DMS53 (cell line): ENCODE measurements at places on chromosomes 3 and 15.
A peak's percentile ranks its signal among the peaks of the same experiment; 100 is the strongest.

DNA sequence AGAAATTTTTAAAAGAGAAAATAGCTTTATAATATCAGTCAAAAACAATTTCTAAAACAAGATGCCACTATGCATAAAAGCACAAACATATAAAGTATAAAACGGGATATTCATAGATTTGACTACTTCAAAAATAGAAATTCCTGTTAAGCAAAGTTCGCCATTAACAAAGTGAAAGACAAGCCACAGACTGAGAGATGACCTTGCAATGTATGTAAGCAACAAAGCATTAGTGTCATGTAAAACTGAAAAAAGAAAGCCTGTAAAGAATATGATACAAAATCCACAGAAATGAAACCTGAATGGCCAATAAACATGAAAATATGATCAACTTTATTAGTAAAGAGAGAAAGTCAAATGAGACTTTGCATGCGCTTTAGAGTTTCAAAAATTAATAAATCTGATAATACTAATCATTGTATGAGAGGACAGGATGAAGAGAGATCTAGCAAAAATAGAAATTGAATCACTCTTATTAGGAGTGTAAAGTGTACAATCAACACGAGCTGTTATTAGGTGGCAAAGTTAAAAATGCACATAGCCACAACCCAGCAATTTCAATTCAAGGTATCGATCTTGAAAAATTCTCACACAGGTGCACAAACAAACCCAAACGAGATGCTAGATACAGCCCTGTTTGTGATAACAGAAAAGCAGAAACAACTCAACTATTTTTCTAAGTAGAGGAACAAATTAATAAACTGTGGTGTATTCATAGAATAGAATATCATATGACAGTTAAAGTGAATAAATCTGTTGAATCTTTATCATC is 173.6 kb downstream of the MECOM start:
- no peak for DNase-seq

GRCh38 chr3:168362661-168363247 is 267.0 kb upstream of the GOLIM4 start:
- no peak for DNase-seq

DNA sequence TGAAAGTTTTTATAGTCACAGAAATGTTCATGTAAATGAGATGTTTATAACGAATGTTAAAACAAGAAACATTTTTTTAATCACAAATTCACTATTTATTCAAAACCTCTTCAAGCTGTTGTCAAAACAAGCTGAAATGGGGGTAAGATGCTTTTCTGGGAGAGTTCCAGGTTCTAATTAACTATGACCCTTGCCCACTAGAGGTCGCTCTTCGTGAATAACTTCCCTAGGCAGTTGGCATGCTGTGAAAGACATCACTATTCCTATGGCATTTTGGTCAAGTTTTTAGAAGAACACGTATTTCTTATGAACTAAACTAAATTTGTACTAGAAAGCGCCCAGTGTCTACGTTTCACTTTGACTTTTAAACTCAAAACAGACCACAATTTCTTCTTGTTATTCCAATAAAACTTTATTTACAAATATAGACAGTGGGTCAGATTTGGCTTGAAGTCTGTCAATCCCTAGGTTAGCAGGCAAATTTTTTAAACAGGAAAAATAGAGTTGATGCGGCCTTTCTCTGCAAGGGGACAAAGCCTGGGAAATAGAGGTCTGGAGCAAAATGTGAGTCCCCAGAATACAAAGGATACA is 62.8 kb upstream of the CMTM8 start:
- DNase-seq = peak; percentile 68

- DNase-seq = no peak
Observed at GRCh38 chr15:87570206-87570605, 686.3 kb downstream of the NTRK3 start.

DNA sequence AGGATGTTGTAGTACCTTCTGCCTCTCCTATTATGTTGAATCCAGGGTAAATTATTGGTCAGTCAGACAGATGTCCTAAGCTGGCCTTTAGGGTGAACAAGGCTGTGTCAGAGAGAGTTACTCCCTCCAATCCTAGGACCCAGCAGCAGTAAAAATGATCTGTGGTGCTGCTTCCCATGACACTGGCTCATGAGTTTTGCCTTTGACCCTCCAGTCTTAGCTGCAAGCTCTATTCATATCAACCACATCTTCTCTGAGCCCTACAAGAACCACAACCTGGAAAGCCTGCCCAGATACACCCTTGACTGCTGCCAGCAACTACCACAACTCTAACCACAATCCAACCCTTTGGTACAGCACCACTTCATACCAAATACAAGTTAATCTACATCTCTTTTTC is 27.2 kb upstream of the PHLDB2 start:
- peak; percentile 3 for DNase-seq

DNA sequence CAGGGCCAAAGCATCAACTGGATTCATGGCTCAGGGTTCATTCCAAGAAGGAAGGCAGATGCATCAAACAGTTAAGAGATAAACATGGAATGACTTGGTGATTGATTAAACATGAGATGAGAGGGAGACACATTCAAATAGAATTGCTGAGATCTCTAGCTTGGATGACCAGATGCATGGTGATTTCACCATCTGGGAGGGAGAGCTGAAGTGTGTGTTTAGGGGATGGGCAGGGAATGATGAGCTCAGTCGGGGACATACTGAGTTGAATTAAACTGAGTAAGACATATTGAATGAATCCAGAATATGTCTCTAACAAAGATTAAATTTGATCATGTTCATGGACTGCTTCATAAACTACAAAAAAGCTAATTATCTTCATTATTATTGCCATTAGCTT is 35.5 kb downstream of the CADPS start:
- peak; percentile 2 for DNase-seq

DNA sequence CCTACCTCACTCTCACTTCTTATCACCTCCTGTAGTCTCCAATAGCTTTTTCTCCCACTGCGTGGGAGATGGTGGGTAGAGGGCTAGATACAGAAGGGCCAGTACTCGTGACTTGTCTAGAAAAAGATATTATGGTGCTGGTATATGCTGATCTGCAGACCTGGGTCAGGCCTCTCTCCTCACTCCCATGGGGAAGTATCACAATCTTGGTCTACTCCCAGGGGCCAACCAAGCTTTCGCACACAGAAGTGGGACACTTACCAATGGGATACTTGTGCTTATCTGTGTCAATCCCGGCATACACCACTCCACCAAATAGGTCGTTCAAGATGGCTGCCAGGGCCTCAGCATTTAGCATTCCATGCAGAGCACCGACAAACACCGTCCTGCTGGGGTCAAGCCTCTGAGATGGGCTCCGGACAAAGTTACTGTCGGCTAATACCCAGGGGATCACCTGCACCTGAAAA is 9.0 kb upstream of the RPS17 start:
- DNase-seq = no peak

- no peak for DNase-seq
Observed at GRCh38 chr15:41949401-41950126, 22.8 kb downstream of the EHD4 start.

GRCh38 chr15:65921780-65922179 is 52.5 kb downstream of the RAB11A start:
- DNase-seq = no peak

DNA sequence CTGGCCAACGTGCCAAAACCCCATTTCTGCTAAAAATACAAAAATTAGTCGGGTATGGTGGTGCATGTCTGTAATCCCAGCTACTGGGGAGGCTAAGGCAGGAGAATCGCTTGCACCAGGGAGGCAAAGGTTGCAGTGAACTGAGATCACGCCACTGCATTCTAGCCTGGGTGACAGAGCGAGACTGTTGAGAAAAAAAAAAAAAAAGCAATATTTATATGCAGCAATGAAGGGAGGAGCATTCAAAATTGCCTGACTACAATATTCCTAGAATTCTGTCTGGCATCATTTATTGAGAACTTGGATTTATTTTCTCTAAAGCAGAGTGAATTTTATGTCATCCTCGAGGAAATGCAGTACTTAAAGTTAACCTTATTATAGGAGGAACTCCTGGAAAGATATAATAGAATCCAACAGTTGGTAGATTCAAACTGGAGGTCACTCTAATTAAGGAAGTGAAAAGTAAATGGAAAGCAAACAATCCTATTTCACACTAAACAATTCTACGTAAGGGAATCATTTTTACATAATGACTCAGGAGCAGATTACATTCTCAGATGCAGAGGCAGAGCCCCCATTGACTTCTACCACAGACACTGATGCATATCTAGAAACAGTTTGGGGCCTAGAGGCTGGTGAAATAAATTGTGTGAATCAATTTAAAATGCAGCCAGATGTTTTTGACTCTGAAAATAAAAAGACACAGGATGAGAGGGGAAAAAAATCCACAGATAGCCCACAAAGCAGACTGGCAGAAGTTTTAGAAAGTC is 82.1 kb upstream of the FHIT start:
- no peak for DNase-seq

DNA sequence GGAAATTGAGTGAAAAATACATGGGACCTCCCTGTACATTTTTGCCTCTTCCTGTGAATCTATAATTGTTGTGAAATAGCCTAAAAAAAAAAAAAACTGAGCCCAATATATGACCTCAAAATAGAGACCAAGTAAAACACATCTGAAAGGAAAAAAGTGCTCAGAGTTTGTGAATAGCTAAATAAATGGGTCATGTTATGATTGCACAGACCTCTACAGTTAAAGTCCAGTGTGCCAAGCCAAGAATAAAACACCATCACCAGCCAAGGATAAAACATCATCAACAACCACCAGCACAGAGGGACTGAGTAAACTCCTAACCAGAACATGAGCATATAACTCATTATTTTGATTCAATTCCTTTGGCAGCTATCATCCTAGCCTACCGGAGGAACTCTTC is 115.6 kb upstream of the AGTR1 start:
- DNase-seq = no peak

DNA sequence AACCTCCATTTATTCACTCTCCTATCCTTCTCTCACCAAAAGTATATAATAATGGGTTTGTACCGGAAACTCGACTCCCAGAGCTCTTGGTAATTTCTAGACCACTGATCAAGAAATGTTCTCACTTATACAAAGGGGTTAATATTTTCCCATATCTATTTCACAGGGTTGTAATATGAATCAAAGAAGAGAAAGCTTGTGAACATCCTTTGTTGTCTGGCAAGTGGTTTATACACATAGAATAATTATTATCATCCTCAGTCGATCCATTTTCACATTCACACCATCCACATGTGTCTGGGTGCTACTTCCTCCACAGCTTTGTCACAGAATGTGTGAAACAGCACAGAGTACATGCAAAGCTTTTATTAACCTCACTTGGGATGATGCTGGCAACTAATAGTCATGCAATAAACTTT is 29.9 kb upstream of the STT3B start:
- no peak for DNase-seq

- DNase-seq = no peak
Observed at GRCh38 chr3:81554801-81555200, 206.6 kb downstream of the GBE1 start.

GRCh38 chr3:83063446-83063845 is 1302.0 kb upstream of the GBE1 start:
- DNase-seq = no peak

DNA sequence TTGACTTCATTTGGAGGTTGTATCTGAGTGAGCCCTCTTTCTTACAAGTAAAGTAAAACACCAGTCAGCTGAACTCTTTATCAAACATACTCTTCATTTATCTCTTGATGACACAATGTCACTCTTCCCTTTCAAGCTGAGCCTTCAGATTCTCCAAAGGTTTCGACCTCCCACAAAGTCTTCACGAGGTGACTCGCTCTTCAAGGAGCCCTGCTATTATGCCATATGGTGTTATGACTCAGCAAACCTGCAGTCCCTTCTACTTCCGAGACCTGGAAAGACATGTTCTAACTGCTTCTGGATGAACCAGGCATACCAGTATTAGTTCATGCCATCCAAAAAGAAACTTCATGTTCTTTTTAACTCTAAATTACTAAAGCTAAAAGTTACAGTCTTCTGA is 23.1 kb downstream of the AADAC start:
- peak; percentile 74 for DNase-seq

- no peak for DNase-seq
Observed at GRCh38 chr15:87816811-87817210, 439.7 kb downstream of the NTRK3 start.

- DNase-seq = no peak
Observed at GRCh38 chr3:65595222-65596028, 443.3 kb downstream of the MAGI1 start.

- peak; percentile 6 for DNase-seq
Observed at GRCh38 chr3:117998071-117998470, 1036.6 kb downstream of the IGSF11 start.

GRCh38 chr3:100635273-100635701 is 25.9 kb downstream of the ADGRG7 start:
- DNase-seq = peak; percentile 3

DNA sequence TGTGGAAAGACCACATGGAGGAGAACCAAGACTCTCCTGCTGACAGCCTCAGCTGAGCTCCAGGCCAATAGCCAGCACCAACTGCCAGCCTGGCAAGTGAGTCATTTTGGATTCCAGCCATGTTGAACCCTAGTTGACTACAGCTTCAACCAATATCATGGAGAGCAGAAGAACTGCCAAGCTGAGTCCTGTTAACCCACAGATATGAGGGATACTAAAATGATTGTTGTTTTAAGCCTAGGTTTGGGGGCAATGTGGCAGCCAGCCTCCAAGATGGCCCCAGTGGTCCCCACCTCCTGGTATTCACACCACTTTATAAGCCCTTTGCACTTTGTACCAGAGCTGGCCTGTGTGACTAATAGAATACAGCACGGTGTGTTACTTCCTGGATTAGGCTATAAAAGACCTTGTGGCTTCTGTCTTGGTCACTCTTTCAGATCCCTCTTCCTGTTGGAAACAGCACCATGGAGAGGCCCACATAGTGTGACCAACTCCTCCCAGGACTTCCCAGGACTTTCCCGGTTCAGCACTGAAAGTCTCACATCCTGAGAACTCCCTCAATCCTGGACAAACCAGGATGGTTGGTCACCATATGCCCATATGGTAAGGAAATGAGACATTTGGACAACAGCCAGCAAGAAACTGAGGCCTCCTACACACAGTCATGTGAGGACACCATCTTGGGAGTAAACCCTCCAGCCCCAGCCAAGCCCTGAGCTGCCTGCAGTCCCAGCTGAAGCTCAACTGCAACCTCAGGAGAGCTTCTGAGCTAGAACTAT is 32.4 kb upstream of the CDV3 start:
- peak; percentile 44 for DNase-seq

GRCh38 chr3:150763122-150763840 is at the start of gene SIAH2:
Gene SIAH2, minus strand, starts transcription at chr3:150763169. Its CDS starts 320 bp downstream, at chr3:150762849.
- DNase-seq = peak; percentile 97

DNA sequence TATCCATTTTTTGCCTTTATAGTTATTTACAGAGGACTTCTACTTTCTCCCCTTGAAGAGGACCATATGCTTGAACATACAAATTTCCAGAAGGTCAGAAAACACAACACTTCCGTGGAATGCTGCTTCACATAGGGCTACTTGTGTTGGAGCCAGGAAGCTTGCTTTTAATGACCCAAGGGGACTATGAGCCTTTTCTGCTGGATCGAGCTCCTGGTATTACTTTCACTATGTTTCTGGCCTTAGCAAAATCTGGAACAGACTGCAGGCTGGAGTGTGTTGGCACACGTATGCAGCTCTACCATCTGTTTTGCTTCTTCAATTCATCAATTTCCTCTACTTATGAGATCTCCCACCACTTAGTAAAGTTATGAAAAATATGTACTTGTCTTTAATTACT is 69.3 kb upstream of the CBLB start:
- DNase-seq = no peak

GRCh38 chr3:125271127-125271526 is 58.6 kb upstream of the SLC12A8 start:
- DNase-seq = no peak

- DNase-seq = no peak
Observed at GRCh38 chr3:194871864-194872668, 186.4 kb downstream of the FAM43A start.
